ENCODE measurements at places on chromosomes 11 and 22.
A peak's percentile ranks its signal among the peaks of the same experiment; 100 is the strongest.

DNA sequence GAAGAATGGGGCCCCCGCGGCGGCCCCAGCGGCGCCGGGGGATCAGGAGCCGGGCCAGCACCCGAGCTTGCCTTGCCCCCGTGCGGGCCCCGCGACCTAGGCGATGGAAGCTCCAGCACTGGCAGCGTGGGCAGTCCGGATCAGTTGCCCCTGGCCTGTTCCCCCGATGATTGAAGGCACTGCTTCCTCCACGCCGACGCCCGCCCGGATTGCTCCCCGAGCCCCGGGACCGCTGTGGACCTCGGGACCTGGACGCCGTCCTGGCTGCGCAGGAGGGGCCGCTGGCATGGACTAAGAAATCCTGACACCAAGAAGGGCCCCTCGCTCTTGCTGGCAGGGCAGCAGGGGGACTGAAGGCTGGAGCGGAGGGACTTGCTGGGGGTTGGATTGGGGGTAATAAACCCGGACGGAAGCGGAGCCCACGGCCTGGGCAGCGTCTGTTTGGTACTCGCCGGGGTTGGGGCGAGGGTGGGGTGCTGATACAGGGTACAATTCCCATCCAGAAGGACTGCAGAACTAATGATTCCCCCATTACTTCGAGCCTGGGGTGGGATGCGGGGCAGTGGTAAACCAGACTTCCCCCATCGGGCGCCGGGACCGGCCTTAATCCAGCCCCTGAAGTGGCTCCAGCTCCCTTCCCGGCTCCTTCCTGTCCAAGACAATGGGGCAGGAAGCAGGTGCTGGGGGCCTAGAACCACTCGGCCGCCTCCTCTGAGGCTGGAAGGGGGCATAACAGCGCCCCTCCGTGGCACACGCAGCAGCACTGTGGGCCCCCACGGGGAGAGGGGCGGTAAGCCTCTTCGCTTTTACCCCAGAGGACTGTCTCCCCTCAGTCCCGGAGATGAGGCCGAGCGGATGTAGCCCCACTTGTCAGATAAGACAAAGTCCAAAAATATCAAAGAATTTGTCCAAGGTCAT, 1.0 kb downstream of the CCDC85B start:
- no peak for DNase-seq

DNA sequence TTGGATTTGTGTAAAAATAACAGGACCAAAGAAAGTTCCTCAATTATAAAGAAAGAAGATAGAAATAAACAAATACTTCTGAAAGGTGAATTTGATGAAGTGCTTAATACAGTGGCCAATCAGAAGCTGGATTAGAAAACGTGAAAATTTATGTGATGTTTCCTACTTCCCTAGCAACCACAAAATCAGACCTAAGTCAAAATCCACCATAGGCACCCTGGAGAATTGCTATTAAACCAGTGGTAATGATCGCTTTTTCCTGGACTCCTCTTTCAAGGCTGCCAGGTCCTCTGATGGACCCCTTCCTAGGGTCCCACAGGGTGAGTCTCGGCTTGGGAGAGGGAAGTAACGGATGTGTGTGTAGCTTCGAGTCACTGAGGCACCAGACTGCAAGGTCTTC, 9.6 kb downstream of the WT1 start:
- no peak for DNase-seq

GRCh38 chr11:115691030-115691429, 186.8 kb upstream of the CADM1 start:
- DNase-seq = no peak

- DNase-seq = no peak
Measured at GRCh38 chr11:131886201-131886600, 515.8 kb downstream of the NTM start.

DNA sequence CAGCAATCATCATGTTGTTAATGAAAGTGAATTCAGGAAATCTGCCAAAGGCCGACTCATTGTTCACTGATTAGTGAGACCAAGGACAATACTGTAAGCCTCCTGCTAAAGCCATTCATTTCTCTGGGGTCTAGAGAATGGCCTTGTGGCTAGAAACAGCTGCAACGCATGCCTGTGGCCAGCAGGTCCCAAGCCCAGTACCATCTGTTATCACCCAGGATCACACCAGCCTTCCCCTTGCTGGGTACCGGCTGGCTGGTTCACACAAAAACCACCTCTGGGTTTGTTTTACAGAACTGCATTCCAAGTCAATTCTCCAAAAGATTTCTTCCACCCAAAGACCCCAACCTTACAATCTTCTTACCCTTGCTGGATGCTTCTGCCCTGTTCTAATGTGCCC, 1.1 kb downstream of the PLAAT5 start:
- DNase-seq = no peak

DNA sequence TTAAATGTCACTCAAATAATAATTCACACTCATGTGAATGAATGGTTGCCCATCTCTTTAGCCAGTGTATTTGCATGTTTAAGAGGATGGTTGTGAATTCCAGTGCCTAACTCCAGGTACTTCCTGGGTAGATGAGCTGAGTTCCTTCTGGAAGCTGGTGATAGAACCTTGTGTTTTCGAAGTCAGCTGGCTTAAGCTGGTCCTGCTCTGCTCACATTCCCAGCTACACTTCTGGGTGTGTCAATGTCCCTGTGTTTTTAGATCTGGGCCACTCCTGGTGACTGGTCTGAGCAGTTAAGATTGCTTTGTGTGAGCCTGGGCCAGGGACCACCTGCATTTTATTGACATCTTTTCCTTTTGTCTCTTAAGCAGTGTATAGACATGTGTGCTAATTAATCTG, 10.6 kb downstream of the TEAD1 start:
- no peak for DNase-seq

GRCh38 chr11:123577081-123577598, 77.3 kb downstream of the SCN3B start:
- peak; percentile 9 for DNase-seq

DNA sequence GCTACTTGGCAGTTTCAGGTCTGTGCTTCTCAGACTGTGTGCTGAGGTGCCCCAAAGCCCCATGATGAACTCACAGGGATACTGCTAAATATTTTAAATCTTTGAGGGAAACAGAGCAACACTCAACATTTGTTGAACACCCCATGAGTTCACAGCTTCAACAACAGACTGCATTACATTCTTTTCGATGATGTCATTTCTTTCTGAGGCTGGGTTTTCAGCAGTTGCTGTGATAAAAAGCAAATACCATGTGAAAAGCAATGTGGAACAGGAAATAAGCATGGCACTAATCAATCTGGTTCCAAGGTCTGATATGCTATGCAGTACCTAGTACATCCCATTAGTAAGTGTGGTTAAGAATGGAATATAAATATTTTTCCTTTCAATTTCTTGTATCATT, 82.7 kb downstream of the RPL27A start:
- no peak for DNase-seq

DNA sequence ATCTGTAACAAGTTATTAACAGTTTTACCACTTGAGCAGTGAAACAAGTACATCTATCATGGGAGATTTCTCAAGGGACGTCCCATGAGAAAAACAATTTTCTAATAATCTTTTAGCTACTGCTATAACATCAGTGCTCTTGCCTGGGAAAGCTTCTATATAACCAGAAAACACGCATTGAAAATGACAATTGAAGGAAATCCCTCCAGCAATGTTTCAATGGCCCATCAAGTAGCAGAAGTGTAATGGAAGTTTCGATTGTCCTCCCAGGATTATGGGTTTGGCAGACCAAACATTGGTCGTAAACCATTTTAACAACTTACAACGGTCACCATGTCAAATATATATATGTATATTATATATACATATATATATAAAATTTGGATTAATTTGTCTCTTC, 8.0 kb upstream of the PRR33 start:
- no peak for DNase-seq

DNA sequence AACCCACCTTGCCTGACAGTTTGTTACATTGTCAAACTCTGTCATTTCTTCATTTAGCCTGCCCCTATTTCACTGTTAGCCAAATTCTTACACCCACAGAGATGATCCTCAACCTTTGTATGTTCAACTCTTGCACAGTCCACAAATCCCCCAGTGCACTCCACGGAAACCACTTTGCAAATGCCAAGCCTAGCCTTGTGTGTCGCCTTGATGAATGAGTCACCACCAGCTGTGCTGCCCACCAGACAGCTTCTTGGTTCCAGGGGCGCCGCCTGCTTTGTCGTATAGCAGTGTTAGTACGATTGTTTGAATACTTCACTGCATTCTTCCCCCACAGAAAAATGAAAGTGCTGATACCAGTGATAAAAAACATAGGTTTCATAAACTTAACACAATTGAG, 686.3 kb downstream of the NTM start:
- DNase-seq = no peak

- no peak for DNase-seq
Measured at GRCh38 chr11:77167111-77167626, 39.1 kb downstream of the MYO7A start.

- no peak for DNase-seq
Measured at GRCh38 chr11:59418156-59418555, 8.1 kb downstream of the OR5A2 start.

- DNase-seq = peak; percentile 98
Measured at GRCh38 chr11:22625448-22626287, at the start of gene FANCF. Gene FANCF, minus strand, starts transcription at chr11:22625823. Its CDS starts 13 bp downstream, at chr11:22625810.

GRCh38 chr11:82924522-82925224, 23.1 kb downstream of the DDIAS start:
- DNase-seq = no peak

DNA sequence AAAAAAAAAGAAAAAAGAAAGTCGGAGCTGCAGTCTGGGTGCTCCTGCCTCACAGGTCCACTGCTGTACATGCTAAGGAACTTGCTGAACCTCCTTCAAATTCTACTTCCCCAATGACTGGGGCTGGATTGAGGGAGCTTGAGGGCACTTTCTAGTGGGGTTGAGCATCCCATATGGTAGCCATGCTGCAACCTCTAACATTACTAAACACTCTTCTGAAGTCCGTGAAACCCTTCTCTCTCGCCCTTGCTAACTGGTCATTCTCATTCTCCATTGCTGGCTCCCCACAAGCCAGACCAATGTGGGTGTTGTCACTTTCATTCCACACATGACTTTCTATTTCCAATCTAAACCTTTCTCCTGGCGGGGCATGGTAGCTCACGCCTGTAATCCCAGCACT, 1.2 kb downstream of the ESS2 start:
- DNase-seq = no peak

- no peak for DNase-seq
Measured at GRCh38 chr22:23688571-23688970, 2.2 kb upstream of the RGL4 start.

- no peak for DNase-seq
Measured at GRCh38 chr11:76069001-76069400, 137.3 kb downstream of the WNT11 start.

GRCh38 chr11:86155200-86155844, 86.4 kb upstream of the PICALM start:
- peak; percentile 52 for DNase-seq

DNA sequence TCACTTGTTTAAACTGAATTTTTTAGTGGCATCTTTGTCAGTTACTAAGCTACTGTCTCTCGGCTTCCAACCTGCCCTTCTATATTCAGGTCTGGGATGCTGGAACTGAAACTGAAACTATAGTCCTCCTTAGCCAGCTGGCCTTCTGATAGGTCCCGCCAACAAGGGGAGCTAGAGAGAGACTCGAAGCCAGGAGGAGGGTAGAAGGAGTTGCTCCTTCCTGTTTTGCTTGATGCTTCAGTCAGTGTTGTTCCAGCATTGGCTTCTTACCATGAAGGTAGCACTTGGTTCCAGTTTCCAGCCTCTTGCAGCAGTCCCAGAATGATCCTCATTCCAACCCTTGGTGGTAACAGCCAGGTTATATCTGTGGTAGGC, 32.9 kb upstream of the HORMAD2 start:
- no peak for DNase-seq

GRCh38 chr22:36197514-36198146, 4.0 kb downstream of the APOL4 start:
- DNase-seq = no peak

DNA sequence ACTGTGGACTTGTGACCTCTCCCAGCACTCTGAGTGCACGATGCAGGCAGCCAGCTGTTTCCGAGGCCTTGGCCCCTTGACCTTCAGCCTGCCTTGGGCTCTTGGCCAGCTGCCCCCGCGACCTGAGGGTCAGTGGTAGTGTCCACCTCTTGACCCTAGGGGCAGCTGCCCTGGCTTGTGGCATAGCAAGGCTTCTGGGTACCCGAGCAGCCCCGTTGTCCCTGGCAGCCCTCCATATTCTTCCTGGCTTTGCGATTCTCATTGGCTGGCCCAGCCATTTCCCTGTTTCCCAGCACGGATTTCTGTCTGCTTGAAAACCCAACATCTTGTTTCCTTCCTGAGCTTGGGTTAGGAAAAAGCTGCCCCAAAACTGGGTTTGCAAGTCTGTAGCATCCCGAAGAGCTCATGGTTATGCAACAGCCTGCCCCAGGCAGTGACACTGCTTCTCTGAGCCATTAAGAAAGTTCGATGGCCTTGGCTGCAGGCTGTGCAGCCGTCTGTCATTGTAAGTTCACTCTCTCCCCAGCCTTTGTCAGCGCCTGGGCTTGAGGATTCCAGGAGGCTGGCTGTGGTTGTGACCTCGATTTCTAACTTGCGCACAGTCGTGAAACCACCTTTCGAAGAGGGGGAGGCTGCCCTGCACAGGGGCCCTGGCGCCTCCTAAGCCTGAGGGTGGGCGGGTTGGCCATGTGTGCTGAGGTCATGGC, 48.8 kb downstream of the FBLN1 start:
- DNase-seq = no peak

DNA sequence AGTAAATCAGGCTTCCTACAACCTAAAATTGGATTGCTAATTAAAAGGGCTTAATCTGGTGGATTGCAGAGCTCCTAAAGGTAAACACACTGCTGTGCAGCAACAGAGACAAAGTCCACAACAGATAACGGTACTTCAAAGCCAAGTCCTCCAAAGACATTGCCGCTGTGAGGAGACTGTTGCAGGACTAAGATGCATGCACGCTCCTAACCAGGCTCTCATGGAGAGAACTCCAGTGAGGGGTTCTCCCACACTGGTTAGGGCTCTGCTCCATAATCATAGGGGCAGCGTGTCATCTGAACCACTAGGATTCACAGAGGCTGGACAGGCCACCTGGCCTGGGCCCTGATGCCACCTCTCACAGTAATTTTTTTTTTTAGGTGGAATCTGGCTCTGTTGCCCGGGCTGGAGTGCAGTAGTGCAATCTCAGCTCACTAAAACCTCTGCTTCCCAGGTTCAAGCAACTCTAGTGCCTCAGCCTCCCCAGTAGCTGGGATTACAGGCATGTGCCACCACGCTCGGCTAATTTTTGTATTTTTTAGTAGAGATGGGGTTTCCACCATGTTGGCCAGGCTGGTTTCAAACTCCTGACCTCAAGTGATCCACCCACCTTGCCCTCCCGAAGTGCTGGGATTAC, 56.9 kb upstream of the ARFGAP3 start:
- DNase-seq = no peak

- DNase-seq = no peak
Measured at GRCh38 chr11:76638270-76639197, 32.0 kb downstream of the LRRC32 start.

DNA sequence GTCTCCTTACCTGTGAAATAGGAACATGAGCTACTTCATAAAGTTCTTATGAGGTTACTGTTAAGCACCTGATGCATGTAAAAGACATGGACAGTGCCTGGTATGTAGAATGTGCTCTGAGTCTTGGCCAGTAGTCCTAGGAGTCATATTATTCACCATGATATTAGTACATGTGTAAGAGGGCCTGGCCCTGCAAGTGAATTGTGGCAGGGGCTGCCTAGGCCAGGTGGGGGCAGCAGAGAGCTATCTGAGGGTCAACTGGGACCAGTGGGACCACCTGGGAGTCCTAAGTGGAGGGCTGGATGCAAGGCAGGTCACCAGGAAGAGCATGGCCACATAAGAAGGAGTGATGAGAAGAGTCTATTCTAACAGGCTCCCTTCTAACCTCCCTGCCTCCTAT, 529.5 kb downstream of the SOX6 start:
- DNase-seq = peak; percentile 11

Measured in hematopoietic multipotent progenitor cell treated with erythropoietin and hydrocortisone succinate and interleukin-3 and kit ligand, for 17 days (in vitro differentiated cells).